ENCODE measurements at places on chromosomes 4 and X. TPM values are rescaled to one million over a fixed set of nuclear protein-coding genes. Genes with fewer than 3 reads are reported as not detected.

DNA sequence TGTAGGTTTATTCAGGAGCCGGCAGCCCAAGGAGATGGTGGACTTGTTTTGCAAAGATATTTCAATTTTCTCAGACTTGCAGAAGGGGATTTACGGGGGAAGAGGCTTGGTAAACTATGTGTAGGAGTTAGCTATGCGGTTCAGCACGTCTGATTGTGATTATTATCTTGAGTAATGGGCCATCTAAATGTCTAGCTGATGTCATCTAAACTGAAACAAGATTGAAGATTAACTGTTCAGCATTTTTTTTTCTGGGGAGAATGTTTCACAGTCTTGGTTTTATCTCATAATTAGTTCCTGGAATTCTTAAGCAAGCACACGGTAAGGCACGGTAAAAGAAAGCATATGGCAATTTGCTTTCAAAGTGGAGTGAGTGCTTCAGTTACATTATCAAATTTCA, 207.3 kb upstream of the CXorf51B start:
- no peak overlapping the region for H3K4me3 ChIP-seq
- H3K4me1 ChIP-seq = no peaks in the 10 kb centered on the region
- H3K27ac ChIP-seq = no peak overlapping the region
- DNase-seq = no peak
- H3K36me3 ChIP-seq = no peaks in the 10 kb centered on the region
- H3K27me3 ChIP-seq = no peaks in the 10 kb centered on the region

The TMPRSS11F gene
- not detected for total RNA-seq

The LPAR4 gene
- 0.36 TPM for total RNA-seq

- no peaks in the 10 kb centered on the region for H3K4me1 ChIP-seq
- H3K4me3 ChIP-seq = no peak overlapping the region
- DNase-seq = no peak
- H3K27ac ChIP-seq = no peak overlapping the region
- H3K27me3 ChIP-seq = no peaks in the 10 kb centered on the region
Measured at GRCh38 chr4:91362125-91362524, 941.6 kb upstream of the GRID2 start.

DNA sequence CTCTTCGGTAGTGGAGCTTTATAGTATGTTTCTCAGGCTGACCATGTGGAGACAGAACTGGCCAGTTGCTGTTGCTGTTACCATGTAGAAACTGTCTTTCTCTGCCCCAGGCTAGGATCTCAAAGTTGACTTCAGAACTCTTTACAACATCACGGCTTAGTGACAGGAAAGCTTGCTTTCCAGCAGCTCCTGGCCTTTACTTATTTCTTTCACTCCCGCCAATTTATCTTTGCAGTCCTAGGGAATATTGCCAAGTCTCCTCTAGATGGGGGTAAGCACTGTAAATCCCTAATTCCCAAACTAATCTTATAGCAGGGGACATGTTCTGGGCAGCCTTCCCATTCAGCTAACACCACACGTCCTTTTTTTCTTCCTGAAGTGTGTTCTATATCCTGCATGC, 631.6 kb downstream of the SPRY1 start:
- no peaks in the 10 kb centered on the region for H3K27me3 ChIP-seq
- H3K4me1 ChIP-seq = peaks cover 33% of the 10 kb centered on the region
- peak overlapping the region; percentile 69 for H3K27ac ChIP-seq
- no peak for DNase-seq

DNA sequence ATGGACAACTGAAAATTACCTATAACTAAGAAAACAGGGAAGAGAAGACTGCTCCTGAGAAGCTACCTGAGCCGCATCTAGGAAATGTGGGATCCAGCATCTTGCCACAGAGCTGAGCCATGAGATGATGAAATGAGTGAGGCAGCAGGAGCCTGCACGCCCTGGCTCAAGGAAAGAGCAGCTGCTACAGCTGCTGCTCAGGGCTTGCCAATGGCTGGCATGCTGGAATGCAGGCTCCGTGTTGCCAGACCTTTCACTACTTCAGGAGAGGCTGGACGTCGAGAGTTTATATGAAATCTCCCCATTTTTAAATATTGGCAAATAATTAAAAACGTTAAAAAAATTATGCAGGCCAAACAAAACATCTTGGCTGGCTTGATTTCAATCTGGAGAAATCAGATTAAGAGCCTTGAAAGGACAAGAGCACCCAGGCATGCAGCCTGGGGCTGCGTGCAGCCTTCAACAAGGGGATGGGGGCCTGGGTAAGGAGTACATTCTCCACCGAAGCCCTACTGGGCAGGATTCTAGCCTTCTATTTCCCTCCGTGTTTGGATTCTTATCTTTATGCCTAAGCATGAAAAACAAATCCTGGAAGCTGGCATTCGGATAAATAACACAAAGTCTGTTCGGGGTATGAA, 227.6 kb downstream of the NR3C2 start:
- H3K27me3 ChIP-seq = no peaks in the 10 kb centered on the region
- H3K4me3 ChIP-seq = peak overlapping the region; percentile 32
- peak; percentile 51 for DNase-seq
- H3K36me3 ChIP-seq = no peaks in the 10 kb centered on the region

The SUPT20HL1 gene
- not detected for total RNA-seq

The CABS1 gene
- total RNA-seq = not detected

GRCh38 chrX:2888309-2888708, 40.8 kb downstream of the ARSD start:
- no peaks in the 10 kb centered on the region for H3K4me1 ChIP-seq
- no peaks in the 10 kb centered on the region for H3K27me3 ChIP-seq
- no peak overlapping the region for H3K27ac ChIP-seq
- no peaks in the 10 kb centered on the region for H3K36me3 ChIP-seq

The PRRG3 gene
- 2.7 TPM for total RNA-seq

- no peak for DNase-seq
- peaks cover 82% of the 10 kb centered on the region for H3K4me1 ChIP-seq
- H3K27me3 ChIP-seq = no peaks in the 10 kb centered on the region
Measured at GRCh38 chr4:102825261-102826091, 1.9 kb downstream of the UBE2D3 start.

GRCh38 chrX:7219153-7219705, 71.3 kb upstream of the PUDP start:
- H3K27ac ChIP-seq = no peak overlapping the region
- H3K4me3 ChIP-seq = no peak overlapping the region
- no peaks in the 10 kb centered on the region for H3K36me3 ChIP-seq
- no peaks in the 10 kb centered on the region for H3K27me3 ChIP-seq

- H3K4me1 ChIP-seq = no peaks in the 10 kb centered on the region
- no peak for DNase-seq
- no peaks in the 10 kb centered on the region for H3K36me3 ChIP-seq
- peak overlapping the region; percentile 75 for H3K4me3 ChIP-seq
- H3K27me3 ChIP-seq = no peaks in the 10 kb centered on the region
Measured at GRCh38 chrX:55908661-55909212, 191.2 kb downstream of the RRAGB start.

The ZNF718 gene
- total RNA-seq = 5.9 TPM

GRCh38 chr4:86640469-86640868, 46.4 kb downstream of the PTPN13 start:
- H3K27ac ChIP-seq = no peak overlapping the region
- H3K4me1 ChIP-seq = no peaks in the 10 kb centered on the region
- no peak overlapping the region for H3K4me3 ChIP-seq
- no peaks in the 10 kb centered on the region for H3K27me3 ChIP-seq
- DNase-seq = no peak

DNA sequence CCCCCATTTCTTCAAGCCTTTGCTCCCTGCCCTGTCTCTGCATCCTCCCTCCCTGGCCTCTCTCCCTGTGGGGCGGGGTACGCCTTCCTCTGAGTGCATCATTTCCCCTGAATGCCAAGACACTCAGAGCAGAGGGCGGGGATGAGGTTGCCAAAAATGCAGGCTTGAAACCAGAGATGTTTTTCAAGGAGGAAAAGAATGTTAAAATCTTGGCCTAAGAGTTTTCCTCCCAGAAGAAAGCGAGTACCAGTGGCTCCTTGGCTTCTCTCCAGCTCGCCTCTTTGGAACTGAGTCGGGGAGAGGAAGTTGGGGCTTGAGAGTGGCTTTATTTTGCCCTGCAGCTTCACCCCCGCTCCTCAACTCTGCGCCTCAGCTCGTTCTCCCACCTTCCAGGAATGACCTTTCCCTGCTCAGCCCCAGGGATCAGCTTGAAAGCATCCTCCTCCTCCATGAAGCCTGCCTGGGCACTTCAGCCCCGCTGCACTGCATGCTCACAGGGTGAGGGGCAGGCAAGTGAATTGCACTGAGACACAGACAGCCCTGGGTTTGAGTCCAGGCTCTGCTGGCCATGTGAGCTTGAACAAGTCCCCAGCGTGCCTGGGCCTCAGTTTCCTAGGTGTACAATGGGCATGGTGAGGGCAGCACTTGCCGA, 57.5 kb upstream of the SORCS2 start:
- peak overlapping the region; percentile 44 for H3K27ac ChIP-seq
- no peak overlapping the region for H3K4me3 ChIP-seq
- DNase-seq = peak; percentile 55
- H3K4me1 ChIP-seq = peaks cover 11% of the 10 kb centered on the region
- H3K27me3 ChIP-seq = peaks cover 6% of the 10 kb centered on the region
- H3K36me3 ChIP-seq = no peaks in the 10 kb centered on the region

DNA sequence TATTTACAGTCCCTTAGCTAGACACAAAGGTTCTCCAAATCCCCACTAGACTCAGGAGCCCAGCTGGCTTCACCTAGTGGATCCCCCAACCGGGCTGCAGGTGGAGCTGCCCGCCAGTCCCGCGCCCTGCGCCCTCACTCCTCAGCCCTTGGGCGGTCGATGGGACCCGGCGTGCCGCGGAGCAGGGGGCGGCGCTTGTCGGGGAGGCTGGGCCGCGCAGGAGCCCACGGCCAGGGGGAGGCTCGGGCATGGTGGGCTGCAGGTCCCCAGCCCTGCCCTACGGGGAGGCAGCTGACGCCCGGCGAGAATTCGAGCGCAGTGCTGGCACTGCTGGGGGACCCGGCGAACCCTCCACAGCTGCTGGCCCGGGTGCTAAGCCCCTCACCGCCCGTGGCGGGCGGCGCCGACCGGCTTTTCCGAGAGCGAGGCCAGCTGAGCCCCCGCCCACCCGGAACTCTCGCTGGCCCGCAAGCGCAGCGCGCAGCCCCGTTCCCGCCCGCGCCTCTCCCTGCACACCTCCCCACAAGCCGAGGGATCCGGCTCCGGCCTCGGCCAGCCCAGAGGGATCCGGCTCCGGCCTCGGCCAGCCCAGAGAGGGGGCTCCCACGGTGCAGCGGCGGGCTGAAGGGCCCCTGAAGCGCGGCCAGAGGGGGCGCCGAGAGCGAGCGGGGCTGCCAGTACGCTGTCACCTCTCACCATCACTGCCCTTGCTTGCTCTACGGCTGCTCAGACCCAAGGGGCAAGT, 39.4 kb downstream of the WFS1 start:
- no peak for DNase-seq
- peak overlapping the region; percentile 74 for H3K4me3 ChIP-seq
- H3K27ac ChIP-seq = peak overlapping the region; percentile 73
- peaks cover 15% of the 10 kb centered on the region for H3K4me1 ChIP-seq
- peaks cover 9% of the 10 kb centered on the region for H3K36me3 ChIP-seq
- no peaks in the 10 kb centered on the region for H3K27me3 ChIP-seq

- no peaks in the 10 kb centered on the region for H3K36me3 ChIP-seq
- H3K27me3 ChIP-seq = no peaks in the 10 kb centered on the region
- H3K4me1 ChIP-seq = no peaks in the 10 kb centered on the region
- no peak overlapping the region for H3K27ac ChIP-seq
Measured at GRCh38 chr4:110704748-110705439, 82.0 kb upstream of the PITX2 start.

DNA sequence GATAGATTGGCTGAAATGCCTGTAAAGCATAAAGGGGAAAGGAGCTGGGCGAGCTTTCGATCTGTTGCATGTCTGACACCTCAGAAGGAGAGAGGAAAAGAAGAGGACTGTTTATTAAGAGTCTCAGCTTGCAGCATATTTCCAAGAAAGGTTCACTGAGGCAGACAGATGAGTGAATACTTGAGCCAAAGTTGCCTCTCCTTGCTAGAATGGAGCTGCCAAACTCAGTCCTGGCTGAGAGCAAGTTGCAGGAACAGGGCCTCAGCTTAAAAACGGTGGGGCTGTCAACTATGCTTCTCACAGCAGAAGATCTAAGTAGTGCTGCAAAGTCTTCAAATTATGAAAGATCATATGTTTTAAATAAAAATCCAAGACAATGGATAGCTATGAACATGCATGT, 707.5 kb downstream of the PCDH7 start:
- DNase-seq = no peak
- H3K4me1 ChIP-seq = no peaks in the 10 kb centered on the region
- no peaks in the 10 kb centered on the region for H3K36me3 ChIP-seq
- no peak overlapping the region for H3K27ac ChIP-seq

DNA sequence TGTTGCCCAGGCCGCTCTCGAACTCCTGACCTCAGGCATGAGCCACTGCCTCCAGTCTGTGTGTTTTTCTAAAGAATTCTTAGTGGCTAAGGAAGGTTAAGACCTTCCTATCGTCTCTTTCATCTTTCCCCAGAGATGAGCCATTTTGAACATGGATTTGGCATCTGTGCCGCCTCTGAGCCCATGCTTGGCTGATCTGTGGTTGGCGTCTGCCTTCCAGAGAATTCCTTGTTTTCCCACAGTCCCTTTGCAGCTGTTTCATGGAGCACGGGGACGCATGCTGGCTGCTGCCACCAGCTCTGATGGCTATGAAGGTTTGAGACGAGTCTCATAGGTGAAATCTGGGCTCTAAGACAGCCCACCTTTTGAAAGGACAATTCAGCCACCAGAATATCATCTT, 60.4 kb downstream of the SHROOM2 start:
- no peaks in the 10 kb centered on the region for H3K27me3 ChIP-seq
- H3K4me1 ChIP-seq = no peaks in the 10 kb centered on the region
- no peaks in the 10 kb centered on the region for H3K36me3 ChIP-seq

- no peak for DNase-seq
- H3K4me1 ChIP-seq = no peaks in the 10 kb centered on the region
- H3K36me3 ChIP-seq = no peaks in the 10 kb centered on the region
- H3K4me3 ChIP-seq = no peak overlapping the region
- peaks cover 13% of the 10 kb centered on the region for H3K27me3 ChIP-seq
- H3K27ac ChIP-seq = no peak overlapping the region
Measured at GRCh38 chr4:1099684-1100335, 13.6 kb downstream of the RNF212 start.

DNA sequence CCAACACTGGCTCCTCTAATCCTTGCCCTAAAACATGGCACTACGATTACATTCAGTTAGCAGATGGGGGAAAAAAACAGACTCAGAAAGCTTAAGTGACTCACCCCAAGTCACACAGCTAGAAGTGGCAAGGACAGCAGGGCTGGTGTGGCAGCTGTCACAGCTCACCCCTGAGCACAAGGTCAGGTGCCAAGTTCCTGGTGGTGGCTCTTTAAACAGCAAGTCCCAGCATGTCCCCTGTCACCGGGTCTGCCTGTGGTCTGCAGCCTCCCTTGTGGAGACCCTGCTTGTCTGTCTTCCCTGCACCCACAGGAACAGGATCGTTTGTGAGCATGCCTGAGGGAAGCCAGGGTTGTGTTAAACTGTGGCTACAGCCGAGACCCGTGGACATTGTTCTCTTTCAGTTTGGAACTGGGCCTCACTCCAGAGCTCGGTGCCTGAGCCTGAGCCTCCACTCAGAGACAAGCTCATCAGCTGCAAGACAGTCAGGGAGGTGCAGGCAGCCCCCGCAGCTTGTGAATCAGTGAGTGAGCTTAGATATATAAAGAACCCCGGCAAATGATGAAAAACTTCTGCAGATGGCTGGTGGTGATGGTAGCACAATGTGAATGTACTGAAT, 260.8 kb downstream of the BCOR start:
- H3K4me3 ChIP-seq = no peak overlapping the region
- no peaks in the 10 kb centered on the region for H3K36me3 ChIP-seq
- no peak overlapping the region for H3K27ac ChIP-seq
- no peaks in the 10 kb centered on the region for H3K27me3 ChIP-seq
- DNase-seq = no peak
